ENCODE measurements at places on chromosomes 7 and 10.

DNA sequence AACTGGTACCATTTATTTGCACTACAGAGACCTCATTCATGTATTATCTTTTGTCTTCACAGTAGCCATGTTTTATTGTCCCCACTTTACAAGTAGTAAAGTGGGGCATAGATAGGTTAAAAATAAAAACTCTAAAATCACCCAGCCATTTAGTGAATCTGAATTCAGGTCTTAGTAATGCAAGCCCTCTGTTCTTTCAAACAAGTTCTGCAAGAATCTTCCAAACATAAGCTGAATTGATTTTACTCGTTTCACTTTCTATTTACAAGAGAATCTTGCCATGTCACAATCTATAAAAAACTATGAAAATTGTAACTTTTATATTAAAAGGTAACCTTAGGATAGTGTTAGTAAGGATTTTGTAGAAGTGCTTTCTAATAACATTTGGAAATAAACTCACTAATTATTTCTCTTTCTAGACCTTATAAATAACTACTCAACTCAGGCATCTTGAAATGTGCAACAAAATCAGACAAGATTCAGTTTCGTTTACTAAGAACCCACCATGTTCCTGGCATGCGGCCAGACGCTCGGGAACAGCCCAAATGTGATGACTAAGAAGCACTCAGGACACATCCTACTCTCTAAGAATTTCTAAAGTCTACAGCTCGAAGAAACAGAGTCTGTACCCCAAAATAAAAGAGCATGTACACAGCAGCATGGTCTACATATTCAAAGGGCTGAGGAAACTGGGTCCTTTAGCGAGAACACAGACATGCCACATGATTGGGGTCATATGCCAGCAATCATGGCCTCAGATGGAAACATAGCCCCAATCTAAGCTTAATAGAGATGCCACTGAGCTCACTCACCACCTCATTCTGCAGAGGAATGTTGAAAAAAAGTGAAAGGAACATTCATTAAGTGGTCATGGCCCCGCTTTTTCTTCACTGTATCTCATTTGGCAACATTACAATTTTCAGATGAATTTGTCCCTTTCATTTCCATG lies 167.6 kb downstream of the AMPH start:
- no peak for DNase-seq

DNA sequence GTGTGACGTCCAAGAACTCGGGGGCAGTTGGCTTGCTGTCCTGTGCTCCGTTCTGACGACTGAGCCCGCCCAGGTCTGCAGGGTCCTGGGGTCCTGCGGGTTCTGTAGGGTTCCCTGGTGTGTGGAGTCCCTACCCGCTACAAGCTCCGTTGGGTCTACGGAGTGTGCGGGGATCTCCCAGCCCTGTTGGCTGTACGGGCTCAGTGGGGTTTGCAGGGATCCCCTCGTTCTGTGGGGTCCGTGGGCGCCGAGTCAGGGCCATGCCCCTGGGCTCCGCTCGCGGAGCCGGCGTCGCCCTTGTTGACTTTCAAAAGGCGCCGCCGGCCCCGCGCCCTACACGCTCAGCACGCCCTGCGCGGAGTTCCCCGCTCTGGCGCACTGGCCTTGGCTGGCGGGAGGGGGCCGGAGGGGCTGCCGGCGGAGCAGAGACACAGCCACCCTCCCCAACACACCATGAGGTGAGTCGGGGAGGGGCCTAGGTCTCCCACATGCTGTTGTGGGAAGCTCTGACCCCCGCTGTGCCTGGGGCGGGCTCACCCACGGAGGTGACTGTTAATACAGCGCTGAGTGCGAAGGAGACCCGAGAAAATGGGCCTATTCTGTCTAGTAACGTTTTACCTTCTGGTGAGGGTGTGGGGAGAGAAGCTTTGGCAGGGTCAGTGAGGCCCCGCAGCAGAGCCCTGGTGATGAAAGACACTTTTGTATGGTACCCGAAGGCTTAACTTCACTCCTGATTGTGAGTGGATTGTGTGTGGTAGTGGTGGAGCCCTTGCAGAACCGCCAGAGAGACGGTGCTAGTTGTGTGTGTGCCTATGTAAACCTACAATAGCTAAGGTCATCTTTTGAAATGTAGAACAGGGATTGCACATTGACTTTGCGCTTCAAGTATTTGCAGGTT lies 8.1 kb downstream of the TASOR2 start:
- DNase-seq = peak; percentile 61

- DNase-seq = no peak
Observed at GRCh38 chr10:130463876-130464364, 327.7 kb downstream of the GLRX3 start.

- DNase-seq = peak; percentile 86
Observed at GRCh38 chr10:128274938-128275337, 148.7 kb upstream of the MKI67 start.

DNA sequence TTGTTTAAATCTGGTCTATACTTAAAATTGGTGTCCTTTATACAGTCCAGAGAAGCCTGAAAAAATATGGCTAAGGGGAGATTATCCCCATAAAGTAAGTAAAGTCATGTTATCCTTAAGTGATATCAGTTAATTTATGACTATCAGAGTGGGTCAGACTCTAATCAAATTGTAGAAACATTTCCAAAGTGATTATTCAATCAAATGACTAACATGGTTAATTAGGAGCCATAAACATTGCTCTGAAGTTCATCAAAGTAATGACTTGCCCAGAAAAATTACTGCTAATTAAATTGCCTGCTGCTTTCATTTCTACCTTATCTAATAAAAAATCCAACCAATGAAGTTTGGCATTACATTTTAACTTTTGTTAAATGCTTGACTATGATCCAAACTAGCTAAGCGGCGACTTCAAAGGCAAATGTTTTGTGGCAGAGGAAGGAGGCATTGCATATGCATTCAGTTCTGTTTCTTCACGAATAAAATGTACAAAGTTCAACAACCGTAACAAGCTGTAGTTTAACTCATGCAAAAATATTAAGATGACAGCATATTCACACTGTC lies 76.7 kb downstream of the ETV1 start:
- no peak for DNase-seq

GRCh38 chr10:32227802-32228201 lies 119.2 kb downstream of the EPC1 start:
- DNase-seq = no peak

DNA sequence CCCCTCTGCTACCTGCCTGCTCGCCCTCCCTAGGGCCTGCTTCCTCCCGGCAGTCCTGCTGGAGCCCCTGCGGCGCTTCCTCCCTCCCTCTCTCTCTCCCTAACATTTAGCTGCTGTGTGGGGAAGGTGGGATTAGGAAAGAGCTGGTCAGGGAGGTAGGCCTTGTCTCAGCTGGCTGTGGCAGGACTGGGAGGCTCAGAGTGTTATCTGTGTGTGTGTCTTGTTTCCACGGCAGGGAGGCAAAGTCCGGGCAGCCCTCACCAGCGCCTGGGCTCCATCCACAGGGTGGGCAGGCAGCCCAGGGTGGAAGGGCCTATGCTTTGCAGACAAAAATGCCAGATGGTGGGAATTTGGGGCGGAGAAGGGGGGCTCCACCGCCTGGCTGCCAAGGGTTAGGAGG lies 105.7 kb downstream of the RPS24 start:
- DNase-seq = no peak

GRCh38 chr10:97724341-97724941 lies 10.9 kb downstream of the MARVELD1 start:
- no peak for DNase-seq

Measured in Kasumi-1 (cell line).